ENCODE measurements at places on chromosomes 7 and 10.
A peak's percentile ranks its signal among the peaks of the same experiment; 100 is the strongest.

DNA sequence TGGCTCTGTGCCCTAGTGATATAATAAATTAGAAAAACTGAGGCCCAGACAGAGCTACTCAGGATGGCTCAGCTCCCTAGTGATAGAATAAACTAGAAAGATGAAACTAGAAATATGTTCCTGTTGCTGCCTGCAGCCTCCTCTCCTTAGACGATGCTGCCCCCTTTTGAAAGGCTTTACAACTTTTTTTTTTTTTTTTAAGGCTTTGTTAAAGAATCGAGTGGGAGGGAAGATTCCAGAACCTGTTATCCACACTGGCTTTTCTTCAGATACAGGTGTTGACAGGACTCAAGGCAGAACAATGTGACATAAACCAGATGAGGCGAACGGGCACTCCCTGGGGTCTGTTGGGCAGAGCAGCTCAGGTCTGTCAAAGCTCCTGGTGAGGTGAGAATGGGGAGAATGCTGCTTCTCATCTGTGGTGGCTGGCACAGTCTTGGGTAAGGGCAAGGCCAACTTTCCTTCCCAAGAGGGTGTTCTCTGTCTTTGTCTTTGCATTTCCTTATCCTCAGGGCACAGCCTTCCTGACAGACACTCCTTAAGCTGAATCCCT lies 175.1 kb downstream of the COBL start:
- peak; percentile 20 for DNase-seq

DNA sequence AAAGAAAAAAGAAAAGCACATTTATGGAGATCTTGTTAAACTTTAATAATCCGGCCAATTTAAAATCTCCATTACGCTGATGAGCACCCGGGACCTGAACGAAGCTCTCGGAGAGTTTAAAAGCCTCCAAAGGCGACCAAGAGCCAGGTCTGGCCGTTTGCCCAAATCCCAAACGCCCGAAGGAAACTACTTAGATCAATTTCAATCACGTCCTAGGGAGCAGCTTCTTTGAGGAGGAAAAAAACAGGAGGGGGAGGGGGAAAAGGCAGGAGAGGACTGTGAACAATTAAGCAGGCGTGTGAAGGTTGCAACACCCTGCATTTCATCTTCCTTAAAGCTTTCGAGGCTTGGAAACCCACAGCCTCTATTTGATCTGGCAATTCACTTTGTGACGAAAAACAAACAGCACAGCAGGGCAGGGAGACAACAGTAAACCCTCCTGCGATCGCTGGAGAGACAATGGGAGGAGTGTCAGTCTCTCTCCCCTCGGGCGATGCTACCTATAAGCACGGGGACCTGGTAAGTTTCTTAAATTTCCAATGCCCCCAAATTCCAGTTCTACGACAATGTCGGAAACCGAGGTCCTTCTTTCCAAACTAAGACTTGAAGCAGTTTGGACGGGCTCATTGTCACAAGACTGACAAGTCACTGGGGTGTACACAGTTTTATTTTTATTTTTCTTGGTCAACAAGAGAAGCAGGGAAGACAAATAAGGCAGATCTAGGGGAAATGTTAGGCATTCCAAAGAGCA lies 1.2 kb downstream of the KLF6 start:
- peak; percentile 53 for DNase-seq

- no peak for DNase-seq
Measured at GRCh38 chr10:14584661-14585060, 190.0 kb downstream of the FAM107B start.

DNA sequence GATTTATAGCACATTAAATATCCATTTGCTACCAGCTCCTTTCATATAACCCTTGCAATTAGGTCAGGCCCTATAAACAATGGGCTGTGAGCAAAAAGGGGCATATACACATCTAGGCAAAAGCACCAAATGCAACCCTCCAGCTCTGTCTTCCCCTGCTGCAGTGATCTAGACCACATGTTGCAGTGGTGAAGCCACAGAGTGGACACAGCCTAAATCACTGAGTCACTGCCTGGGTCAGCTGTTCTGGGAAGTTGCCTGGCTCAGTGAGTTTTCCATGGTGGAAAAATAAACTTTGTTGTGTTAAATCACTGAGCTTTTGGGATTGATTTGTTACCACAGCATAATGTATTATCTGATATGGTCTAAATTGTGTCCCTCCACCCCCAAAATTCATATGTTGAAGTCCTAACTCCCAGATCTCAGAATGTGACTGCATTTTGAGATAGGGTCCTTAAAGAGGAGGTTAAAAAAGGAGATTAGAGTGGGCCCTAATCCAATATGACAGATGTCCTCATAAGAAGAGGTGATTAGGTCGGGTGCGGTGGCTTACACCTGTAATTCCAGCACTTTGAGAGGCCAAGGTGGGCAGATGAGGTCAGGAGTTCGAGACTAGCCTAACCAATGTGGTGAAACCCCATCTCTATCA lies 70.4 kb downstream of the ZFAND4 start:
- DNase-seq = no peak

- DNase-seq = no peak
Measured at GRCh38 chr10:9656386-9656785, 1361.3 kb upstream of the CELF2 start.

GRCh38 chr7:130410868-130411541 lies 29.8 kb downstream of the CEP41 start:
- no peak for DNase-seq

Measured in NCI-H1105 treated with DMSO at 0.1 percent for 48 hours (cell line).